ENCODE measurements at places on chromosomes 4 and X.

GRCh38 chr4:152089584-152089983 is 328.8 kb upstream of the GATB start:
- DNase-seq: no peak

- DNase-seq: no peak
Observed at GRCh38 chr4:174657472-174657871, 135.2 kb upstream of the HPGD start.

DNA sequence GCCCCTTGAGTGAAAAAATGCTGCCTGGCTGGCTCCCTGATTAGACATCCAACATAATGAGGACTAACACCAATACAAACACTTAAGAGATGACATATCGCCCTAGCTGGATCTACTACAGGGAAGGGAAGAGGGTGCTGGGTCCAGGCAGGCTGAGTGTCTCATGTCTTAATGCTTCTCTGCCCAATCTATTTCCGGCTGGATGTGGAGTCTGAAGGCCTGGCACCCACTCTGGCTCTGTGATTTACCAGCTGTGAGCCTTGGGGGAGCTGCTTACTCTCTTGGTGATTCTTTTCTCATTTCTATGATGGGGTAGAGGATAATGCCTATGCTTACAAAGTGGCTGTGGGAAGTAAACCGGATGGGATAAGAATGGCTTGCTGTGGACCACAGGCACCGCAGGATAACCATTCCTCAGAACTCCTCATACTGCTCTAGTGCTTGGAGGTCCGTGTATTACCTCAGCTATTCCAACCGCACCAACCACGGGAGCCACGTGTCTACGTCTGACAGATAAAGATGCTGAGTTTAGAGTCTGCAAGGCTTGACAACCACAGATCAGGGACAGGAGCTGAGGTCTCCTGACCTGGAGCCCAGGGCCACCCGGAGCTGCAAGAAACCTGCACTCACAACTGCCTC is 161.7 kb downstream of the AFAP1 start:
- DNase-seq: no peak

DNA sequence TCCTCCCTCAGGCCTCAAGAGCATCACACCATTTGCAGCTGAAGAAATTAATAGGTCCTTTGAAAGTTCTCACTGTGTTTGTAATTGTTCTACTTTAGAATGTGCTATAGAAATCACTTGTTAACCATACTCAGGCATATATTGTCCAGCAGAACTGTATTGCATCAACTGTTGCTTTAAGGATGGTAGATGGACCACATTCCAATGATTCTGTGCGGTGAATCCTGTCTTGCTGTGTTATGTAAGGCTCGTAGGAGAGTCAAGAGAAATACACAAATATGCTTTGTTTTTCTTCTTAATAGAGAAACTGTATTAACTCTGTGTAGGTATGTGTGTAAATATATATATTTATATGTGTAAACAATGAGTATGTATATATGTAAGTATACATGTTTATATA is 6.3 kb upstream of the ADGRA3 start:
- DNase-seq: no peak

GRCh38 chr4:68250151-68250930 is 4.8 kb upstream of the TMPRSS11B start:
- DNase-seq: no peak

GRCh38 chr4:16627999-16628398 is 270.4 kb downstream of the LDB2 start:
- DNase-seq: no peak

DNA sequence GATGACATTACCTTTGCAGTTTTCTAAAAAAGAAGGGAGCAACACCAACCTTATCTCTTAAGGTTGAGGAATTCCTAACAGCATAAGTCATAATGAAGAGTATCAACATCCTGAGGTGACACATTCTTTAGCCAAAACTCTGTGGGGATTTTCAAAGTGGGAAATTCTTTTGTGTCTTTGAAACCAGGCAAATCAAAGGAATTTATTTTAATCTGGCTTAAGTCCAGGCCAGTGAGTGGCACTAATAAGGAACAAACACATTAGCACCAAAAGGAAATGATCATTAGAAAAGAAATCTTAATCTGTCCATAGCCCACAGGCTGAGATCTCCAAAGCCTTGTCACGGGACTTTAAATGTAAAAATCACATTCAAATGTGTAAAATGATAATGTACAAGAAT is 110.1 kb downstream of the LARP7 start:
- no peak for DNase-seq

All from activated CD4-positive, alpha-beta T cell treated with anti-CD3 and anti-CD28 coated beads, Interleukin-2, amount 10 ng/mL, durations not matched to agents 7 days and 5 days (primary cell).